ENCODE measurements at places on chromosomes 6 and 20.

DNA sequence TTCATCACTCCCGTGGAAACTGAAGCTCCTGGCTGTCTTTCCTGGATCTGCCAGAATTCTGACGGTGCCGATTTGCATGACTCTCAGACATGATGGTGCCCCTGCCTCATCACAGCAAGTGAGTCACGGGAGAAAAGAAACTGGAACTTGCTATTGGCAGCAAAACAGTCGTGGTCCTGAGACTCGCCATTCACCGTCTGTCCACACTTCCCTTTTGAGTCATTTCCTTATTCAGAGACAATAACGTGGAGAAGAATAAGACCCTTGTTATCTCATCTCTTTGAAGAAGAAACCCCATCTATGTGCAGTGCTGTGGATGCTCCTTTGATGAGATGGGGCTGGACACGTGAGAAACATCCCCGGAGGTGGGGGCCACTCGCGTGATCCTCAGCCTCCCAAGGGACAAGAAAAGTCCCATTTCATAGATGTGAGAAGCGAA is 4.2 kb downstream of the GPR31 start:
- no peak for DNase-seq

DNA sequence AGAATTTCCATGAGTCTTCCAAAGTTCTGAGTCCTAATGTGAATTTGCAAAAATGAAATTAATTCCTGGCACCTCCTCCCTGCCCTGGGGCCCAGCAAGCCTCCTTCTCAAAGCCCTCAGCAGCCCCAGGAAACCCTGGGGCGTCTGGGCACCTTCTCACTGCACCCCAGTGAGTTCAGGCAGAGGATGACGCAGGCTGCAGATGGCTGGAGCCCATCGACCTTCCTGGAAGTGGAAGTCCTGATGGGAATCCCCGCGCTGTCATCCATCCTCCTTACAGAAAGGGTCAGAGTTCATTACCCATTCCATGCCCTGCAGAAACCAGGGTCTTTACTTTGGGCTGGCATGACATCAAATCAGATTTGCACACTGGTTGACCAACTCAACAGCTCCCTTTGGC is 31.6 kb downstream of the DLL1 start:
- peak; percentile 23 for DNase-seq

GRCh38 chr6:38637756-38638155 is 2.0 kb downstream of the BTBD9 start:
- DNase-seq = no peak

GRCh38 chr6:110366975-110367374 is 8.8 kb upstream of the METTL24 start:
- no peak for DNase-seq

DNA sequence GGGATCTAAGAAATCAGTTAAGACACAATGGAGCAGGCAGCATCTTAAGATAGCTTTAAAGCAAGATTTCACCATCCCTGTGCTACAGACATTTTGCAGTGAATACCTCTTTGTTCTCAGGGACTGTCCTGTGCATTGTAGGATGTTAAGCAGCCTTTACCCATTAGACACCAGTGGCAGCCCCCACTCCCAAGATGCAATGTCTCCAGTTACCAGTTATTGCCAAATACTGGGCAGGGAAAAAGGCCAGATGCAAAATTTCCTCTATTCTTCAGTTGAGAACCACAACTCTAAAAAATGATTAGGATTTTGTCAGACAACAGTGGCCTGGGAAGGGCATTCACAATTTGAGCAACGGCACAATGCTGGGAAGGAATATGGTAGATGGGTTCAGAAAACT is 6.1 kb downstream of the FBXO5 start:
- DNase-seq = no peak

DNA sequence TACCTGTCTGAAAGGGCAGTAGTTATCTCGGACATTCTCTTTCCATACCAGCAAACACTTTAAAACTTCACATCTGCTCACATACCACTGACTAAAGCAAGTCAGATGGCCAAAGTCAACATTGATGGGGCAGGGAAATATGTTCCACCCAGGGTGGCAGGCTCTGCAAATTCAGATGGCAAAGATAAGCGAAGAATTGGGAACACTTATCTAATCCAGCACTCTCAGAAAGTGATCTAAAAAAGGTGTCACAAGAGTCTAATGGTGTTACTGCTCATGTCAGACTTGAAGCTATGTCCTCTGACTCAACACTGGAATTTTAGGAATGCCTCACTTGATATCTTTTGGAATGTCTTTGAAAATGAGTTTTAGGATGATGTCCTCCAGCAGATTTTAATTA is 1086.2 kb downstream of the KIF16B start:
- no peak for DNase-seq

DNA sequence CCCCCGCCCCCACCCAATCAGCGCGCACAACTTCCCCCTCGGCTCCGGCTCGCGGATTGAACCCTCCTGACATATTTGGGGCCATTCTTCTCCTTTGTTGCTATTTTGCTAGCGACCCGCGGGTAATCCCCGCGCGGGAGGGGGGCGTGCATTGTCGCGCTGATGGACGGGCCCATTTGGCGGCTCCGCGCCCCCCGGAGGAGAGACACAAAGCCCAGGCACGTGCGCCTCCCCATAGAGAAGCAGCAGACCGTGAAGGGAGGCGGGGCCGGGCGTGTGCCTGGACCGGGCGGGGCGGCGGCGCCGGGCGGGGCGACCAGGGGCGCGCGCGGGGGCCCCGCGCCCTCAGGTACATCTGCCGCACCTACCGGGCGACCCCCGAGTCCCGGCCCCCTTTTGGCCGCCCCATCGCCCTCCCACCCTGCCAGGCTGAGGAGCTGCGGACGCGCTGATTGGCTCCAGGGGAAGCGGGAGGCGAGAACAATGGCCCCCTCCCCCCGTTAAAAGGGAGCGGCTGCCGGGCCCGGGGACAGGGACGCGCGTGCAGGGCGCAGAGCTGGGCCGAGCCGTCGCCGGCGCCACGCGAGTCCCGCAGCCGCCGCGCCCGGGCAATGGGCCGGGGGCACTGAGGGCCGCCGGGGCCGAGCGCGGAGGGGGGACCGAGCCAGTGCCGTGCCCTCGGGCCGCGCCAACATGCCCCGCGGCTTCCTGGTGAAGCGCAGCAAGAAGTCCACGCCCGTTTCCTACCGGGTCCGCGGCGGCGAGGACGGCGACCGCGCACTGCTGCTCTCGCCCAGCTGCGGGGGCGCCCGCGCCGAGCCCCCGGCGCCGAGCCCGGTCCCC is at the start of gene INSM1:
TSS of gene INSM1 (plus strand) at position 530 of the 843 bp plus-strand sequence. CDS start at position 694, 164 bp downstream.
- DNase-seq = no peak

- no peak for DNase-seq
These were observed 31.7 kb upstream of the RAB22A start for GRCh38 chr20:58277578-58278472.

DNA sequence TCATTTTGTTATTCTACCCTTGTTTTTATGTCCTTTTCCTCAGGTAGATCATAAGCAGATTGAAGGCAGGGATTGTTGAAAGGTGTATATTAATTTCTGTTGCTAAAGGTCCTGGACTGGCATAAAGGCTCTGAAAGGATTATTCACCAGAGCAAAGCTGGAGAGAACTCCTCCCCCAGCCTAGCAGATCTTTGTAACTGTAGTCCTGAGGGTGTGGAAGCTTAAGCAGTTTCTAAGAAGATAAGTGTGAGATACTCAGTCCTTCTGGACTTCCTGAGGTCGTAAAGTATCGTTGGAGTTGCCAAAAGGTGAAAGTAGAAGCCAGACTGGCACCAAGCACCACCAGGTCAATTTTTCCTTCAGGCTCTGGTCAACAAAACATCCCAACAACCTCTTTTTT is 24.2 kb downstream of the CGA start:
- DNase-seq = no peak

DNA sequence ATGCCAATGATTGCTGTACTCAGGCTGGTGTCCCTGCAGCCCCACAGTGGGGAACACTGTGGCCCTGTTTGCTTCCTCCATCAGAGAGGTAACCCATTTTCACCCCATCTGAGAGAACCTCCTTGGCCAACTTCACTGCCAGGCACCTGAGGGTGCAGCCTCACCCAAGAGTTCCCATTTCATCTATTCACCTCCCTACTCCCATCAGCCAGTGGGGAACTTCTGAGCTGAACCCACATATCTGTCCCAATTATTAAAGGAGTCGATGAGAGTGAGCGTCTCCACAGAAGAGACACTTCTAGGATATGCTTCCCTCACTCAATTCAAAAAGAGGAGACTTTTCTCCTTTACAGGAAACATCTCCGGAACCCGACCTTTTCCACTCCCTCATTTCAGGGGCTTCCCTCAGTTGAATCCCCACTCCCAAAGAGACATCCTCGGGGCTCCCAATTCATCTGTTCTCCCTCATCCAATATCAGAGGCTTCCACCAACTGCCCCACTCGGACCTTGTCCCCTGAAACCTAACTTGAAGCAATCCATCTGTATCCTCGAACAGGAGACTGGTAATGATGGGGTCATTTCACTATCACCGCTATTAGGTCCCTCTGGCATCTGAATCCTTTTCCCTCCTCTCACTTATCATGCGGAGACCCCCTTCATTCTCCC is 988 bp downstream of the UBE2V1 start:
- peak; percentile 46 for DNase-seq

DNA sequence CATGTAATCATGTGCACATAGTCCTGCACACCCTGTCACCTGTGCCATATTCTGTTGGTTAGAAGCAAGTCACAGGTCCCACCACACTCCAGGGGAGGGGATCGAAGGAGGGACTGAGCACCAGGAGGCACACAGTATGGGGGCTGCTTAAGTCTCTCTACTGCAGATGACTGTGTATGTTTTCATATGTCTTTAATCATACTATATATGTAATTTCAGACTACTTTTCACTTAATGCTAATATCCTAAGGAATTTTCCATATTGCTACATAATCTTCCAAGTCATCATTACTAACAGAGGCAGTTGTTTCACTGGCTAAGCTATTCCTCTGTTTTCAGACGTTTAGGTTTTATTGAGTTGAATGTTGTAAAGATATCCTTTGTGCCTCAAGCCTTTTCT is 10.8 kb downstream of the EFCAB8 start:
- no peak for DNase-seq

DNA sequence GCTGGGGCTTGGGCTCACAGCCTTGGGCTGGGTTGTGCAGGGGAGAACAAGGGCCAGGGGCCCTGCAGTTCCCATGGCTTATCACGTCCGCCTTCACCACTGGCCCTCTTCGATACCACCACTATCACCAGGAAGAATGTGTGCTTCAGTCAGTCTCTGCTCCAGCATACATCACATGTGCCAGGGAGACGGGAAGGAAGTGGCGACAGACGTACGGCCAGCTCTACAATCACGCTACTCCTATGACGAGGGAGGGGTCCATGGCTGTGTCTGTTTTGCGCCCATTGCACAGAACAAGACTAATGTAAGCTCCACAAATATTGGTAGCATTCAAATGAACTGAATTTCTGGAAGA is 72.1 kb downstream of the TRAM2 start:
- no peak for DNase-seq

DNA sequence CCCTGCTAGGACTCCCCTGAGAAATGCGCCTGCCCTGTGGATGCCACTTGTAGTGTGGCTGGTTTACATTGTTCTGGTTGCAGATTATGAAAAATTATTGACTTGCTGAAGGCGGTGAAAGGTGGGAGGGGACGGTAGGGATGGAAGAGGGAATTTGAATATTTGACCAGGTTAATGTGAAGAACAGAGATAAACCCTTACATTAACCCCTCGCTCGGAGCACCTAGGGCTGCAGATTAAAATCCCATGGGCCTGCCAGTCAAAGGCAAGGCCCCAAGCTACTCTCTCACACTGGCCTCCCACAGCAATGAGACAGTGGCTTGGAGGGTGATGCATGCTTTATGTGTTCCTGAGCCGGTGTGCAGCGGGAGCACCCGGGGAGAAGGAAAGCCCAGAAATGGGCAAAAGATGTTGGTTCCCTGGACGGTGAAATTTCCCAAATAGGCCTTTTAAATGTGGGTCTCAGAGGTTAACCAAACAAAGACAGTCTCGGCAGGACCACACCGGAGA is 2.5 kb downstream of the FOXF2 start:
- DNase-seq = peak; percentile 23

DNA sequence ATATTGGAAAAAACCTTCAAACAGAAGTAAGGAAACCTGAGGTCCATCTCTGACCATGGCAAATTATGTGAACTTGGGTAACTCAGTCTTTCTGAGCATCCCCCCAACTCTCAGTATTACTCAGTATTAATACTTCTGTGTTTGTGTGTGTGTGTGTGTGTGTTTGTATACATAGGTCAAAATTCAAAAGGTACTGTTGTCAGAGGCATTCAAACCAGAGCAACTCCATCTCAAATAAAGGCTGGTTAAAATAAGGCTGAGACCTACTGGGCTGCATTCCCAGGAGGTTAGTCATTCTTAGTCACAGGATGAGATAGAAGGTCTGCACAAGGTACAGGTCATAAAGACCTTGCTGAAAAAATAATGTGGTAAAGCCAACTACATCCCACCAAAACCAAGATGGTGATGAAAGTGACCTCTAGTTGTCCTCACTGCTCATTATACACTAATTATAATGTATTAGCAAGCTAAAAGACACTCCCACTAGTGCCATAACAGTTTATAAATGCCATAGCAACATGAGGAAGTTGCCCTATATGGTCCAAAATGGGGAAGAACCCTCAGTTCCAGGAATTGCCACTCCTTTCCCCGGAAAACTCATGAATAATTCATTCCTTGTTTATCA is 33.3 kb upstream of the SLC22A16 start:
- no peak for DNase-seq

DNA sequence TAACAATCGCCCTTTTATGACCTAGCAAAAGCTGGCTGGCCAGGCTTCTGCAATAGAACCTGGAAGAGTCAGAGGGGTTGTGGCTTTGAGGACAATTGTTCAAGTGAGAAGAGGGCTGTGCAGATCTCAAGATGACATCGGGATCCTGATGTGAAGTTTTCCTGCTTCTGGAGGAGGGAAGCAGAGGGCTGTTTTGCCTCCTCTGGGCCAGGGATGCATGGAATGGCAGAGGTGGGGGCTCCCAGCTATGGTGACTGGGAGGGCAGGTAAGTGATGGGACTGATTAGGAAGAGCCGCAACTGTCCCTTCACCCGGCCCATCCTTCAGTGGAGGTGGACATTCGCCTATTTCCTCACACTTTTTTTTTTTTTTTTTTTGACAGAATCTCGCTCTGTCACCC is 43.4 kb upstream of the BLCAP start:
- DNase-seq = peak; percentile 10

GRCh38 chr20:8647961-8648441 is 420.9 kb upstream of the PLCB4 start:
- DNase-seq = no peak

DNA sequence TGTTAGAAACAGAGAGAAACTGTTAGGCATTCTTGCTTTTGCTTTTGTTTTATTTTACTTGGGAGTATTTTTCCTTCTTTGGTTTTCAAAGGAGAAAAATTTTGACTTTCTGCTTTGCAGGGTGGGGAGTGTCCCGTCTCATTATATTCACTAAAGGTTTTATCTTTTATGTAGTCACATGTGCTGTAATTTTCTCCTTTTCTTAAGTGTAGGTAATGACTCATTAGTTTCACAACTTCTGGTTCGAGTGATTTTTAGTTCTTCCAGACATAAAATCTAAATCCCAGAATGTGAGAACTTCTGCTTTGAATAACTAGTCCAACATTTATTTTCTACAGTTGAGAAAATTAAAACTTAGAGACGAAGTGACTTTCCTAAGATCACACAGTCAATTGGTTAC is 37.7 kb downstream of the ADGRF1 start:
- DNase-seq = no peak

Measured in sciatic nerve (tissue), 2 donors.